ENCODE measurements at places on chromosomes 3 and 15.
A peak's percentile ranks its signal among the peaks of the same experiment; 100 is the strongest.

DNA sequence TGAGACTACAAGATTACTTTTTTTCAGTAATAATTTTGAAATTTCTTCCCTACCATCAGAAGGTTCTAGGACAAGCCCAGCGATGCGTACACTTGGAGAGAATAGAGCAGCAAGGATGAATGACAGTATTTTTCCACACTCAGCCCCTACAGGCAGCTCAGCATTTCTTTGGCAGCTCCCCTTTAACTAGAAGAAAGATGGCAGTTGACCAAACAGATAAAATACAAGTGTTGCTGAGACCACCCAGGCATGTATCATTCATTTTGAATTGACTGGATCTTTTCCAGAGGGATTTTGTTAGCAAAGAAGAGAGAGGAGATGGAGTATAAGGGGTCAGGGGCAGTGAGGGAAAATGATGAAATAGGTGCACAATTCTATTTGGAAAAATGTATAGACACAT is 761.3 kb downstream of the AGBL1 start:
- no peak for DNase-seq

GRCh38 chr3:169699070-169699469 is 35.6 kb upstream of the MECOM start:
- DNase-seq, result no peak

DNA sequence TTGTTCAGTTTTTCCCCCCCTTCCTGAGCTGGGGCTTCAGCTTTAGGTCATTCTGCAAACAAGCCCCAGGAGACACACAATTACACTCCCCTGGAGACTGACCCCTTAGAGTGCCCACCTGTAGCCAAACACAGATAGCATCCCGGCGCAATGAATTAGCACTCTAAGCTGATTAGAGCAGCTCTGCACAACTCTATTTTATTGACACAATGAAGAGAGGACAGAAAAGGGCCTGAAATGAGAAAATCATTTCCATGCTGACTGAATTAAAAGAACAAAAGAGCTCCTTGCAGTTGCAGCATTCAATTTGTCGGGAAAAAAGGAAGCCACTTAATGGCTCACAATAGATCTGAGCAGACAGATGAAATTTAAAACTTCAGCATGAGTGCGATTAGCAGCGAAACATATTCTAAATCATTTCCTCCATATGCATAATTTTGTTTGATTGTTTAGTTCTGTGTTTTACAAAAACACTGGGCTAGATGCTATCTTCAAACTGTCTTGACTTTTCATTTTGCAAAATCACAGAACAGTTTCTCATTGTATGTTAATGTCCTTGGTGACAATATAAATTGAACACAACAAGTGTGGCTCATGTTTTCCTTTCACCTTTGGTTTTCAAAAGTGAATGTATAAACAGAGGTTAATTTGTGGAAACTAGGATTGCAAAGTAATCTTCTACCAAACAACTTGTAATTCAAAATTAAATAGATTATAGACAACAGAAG is 308.6 kb downstream of the MECOM start:
- no peak for DNase-seq

DNA sequence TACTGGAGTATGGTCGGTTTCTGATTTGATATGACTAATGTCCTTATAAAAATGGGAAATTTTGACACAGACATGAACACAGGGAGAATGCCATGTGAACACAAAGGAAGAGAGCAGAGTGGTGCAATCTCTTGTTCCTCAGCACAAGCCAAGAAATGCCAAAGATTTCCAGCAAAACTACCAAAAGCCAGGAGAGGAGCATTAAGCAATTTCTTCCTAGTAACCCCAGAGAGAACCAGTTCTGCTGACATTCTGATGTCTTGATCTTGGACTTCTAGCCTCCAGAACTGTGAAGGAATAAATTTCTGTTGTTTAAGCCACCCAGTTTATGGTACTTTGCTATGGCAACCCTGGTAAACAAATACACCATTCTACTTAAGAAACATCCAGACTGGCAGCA is 227.8 kb upstream of the MRPL3 start:
- DNase-seq, result no peak

DNA sequence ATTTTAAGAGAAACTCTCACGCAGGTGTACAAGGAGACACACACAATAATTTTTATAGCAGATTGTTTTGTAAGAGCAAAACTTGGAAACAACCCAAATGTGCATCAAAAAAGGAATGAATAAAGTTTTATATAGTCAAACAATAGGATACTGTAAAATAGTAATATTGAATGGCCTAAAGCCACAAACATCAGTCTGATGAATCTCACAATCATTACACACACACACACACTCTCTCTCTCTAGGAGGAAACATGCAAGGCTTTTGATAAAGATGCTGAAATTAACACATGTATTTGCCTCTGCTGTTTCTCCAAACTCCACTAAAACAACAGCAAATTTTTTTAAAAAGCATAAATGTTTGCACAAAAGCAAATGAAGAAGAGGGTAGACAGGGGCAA is 37.3 kb downstream of the ADIPOQ start:
- DNase-seq, result no peak

DNA sequence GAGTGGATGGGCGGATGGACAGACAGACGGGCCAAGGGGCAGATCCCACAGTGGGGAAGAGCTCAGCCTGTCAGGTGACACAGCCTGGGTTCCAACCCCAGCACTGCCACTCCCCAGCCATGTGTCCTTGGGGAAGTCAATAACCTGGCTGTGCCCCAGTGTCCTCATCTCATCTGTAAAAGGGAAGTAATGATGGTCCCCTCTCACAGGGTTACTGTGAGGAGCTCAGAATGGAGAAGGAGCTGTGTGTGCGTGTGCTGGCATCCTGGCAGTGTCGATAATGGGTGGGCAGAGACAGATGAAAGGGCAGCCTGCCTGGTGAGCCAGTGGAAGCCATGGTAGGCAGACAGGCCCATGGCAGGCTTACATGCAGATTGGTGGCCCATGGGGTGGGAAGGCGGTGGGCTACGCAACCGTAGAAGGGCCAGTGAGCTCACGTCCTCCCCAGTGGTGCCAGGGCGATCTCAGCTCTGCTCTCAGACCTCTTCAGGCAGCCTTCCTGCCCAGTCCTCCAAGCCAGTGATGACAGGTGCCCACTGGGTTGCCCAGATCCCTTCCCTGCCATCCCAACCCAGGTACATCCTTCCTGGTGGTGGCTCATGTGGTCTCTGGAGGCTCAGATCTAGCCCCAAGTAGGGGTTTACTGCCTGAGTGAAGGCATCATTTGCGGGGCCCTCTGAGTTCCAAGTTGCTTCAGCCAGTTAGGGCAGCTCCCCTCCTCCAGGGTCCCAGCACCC is 2.3 kb upstream of the DNAJB8 start:
- DNase-seq, result no peak

DNA sequence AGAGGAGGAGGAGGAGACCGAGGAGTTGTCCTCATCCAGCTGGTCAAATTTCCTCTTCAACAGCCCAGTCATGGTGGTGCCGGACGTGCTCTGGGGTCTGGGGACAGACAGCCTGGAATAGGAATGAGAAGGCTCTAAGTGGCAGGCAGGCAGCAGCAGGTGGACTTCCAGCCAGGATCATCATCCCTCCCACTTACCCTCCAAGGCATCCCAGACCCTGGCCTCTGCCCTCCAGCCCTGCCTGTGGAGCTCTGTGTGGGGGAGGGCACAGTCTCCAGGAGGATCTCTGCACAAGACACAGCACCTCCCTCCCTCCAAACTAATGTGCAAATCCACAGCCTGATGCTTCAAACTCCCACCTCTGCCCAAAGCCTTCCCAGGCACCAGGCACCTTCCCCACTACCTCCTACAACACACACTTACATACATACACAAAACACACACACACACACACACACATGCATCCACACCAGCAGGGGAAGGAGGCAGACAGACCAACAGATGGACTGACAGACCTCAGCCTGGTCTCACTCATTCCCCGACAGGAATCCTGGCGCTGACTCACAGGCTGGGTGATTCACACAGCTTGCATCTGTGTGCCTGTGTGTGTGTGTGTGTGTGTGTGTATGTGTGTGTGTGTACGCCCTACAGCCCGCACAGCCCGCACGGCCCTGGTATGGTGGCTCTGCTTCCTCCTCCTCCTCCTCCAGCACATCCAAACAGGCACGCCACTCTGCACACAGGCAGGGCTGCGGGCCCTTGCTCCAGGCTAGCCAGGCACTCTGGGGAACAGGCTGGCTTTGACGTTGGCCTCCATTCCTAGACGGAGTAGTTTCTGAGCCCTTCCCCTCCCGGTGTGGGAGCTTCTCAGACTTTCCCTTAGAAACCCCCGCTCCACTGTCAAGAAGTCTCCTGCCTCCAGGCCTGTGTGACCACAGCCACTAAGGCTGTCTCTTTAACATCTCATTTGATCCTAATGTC is 6.5 kb downstream of the CSRNP1 start:
- peak; percentile 96 for DNase-seq

DNA sequence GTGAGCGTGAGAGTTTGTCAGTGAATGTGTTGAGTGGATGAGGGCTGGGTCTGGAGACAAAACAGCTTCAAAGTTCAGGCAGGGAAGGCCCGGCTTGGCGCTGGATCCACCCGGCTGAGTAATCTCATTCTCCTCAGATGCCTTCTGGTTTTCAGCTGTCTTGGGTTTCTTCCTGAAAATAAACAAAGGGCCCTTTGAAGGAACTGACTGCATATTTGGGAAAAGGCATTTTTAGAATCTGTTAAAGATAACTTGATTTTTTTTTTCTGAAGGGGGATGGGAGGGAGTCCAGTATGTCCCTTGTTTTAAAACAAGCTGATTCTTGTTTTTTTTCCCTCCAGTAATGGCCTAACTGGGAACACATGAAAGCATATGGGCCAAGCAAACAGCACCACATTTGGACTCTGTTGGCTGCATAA is 86.4 kb downstream of the TIGIT start:
- peak; percentile 89 for DNase-seq

GRCh38 chr3:29050155-29050554 is 230.7 kb upstream of the RBMS3 start:
- DNase-seq, result no peak

- no peak for DNase-seq
Observed at GRCh38 chr3:129038121-129038855, 22.3 kb upstream of the GP9 start.

DNA sequence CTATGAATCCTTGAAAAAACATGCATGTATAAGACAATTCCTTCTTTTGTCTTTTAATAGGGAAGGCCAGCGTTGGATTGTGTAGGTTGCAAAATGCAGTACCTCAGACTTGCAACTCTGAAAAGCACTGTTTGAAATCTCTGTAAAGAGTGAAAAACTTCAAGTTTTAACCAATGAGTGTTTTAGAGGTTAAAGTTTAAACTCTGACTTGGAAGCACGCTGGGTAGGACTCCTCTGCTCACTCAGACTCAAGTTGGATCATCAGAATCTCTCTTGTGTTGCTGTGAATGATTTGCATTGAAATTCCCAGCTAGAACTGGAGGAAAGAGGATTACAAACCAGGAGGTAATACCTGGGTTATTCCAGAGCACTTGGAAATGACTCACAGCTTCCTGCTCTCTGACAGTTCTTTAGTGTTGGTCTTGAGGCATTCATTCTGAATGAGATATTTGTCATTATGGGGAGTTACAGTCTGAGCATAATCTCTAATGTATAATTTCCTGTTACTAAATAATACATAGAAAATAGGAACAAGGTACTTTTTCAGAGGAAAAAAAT is 49.1 kb downstream of the PLS1 start:
- DNase-seq, result no peak

GRCh38 chr3:162729686-162730085 is 1233.1 kb downstream of the OTOL1 start:
- DNase-seq, result no peak

GRCh38 chr15:42157381-42157780 is 945 bp upstream of the PLA2G4F start:
- DNase-seq, result no peak

GRCh38 chr3:13598926-13599886 is 50.3 kb downstream of the FBLN2 start:
- no peak for DNase-seq

- no peak for DNase-seq
Observed at GRCh38 chr3:134094491-134094890, 64.8 kb upstream of the SLCO2A1 start.

- no peak for DNase-seq
Observed at GRCh38 chr3:196339493-196340254, 1.5 kb upstream of the TM4SF19 start.

DNA sequence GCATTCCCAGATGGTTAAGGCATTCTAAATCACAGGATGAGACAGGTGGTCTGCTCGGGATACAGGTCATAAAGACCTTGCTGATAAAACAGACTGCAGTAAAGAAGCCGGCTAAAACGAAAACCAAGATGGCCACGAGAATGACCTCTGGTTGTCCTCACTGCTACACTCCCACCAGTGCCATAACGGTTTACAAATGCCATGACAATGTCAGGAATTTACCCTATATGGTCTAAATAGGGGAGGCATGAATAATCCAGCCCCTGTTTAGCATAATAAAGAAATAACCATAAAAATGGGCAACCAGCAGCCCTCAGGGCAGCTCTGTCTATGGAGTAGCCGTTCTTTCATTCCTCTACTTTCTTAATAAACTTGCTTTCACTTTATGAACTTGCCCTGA is 151.1 kb downstream of the ZNF385D start:
- DNase-seq, result no peak

DNA sequence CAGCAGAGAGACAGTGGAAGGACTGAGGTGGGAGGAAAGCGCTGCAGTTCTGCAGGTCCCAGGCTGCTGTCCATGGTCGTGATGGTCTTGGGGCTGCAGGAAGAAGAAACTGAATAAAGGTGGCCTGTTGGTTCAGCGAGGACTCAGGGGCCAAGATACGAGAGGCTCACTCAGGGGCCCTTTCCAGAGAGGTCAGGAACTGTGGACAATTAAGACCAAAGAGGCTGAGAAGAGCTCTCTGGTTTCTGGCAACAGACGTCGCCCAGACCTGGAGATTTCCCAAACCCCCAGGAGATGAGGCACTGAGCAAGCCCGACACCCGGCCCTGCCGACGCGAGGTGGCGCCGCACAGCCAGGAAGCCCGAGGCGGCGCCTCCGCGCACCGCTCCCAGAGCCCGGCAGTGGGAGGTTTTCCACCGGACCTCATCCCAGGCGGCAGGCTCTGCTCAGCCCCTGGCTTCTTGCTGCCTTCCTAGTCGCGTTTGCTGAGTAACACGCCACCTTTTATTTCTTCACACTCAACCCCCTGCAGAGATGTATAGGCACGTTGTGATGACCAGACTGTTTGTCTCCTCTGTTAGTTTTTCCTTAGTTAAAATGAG is 56.4 kb upstream of the ARRDC4 start:
- peak; percentile 66 for DNase-seq

DNA sequence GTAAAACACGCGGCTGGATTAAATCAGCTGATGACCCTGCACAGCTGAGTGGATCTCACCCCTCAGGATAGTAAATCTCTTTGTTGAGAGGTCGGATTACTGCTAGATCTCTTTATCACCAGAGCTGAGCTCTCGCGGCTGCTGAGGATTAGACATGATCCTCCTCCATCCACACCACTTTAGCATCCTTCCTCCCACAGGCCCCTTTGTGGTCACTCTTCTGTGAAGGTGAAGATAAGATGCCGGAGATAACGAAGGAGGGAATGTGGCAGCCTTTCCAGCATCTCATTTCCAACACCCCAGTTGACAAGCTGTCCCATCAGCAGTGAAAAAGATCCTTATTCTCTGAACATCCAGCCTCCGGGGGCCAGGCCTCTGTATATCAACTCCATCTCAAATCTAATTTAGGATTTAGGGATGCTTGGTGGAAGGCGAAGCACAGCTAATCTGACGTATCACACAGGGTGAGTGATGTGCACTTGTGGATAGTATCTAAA is 47.5 kb upstream of the SELENOK start:
- no peak for DNase-seq

- no peak for DNase-seq
Observed at GRCh38 chr3:18334837-18335601, 90.1 kb downstream of the SATB1 start.

Measured in posterior cingulate gyrus (tissue), 11 donors.